ENCODE measurements at places on chromosomes 5 and 9.

GRCh38 chr9:79237861-79238260, 333.9 kb upstream of the TLE4 start:
- DNase-seq: no peak

- DNase-seq: no peak
Measured at GRCh38 chr5:2141254-2142000, 258.7 kb upstream of the IRX4 start.

GRCh38 chr5:43065387-43065947, 25.3 kb upstream of the ANXA2R start:
- peak; percentile 51 for DNase-seq

- no peak for DNase-seq
Measured at GRCh38 chr5:38789777-38790176, 56.0 kb upstream of the OSMR start.

- peak; percentile 41 for DNase-seq
Measured at GRCh38 chr5:154829589-154830218, 20.7 kb downstream of the FAXDC2 start.

DNA sequence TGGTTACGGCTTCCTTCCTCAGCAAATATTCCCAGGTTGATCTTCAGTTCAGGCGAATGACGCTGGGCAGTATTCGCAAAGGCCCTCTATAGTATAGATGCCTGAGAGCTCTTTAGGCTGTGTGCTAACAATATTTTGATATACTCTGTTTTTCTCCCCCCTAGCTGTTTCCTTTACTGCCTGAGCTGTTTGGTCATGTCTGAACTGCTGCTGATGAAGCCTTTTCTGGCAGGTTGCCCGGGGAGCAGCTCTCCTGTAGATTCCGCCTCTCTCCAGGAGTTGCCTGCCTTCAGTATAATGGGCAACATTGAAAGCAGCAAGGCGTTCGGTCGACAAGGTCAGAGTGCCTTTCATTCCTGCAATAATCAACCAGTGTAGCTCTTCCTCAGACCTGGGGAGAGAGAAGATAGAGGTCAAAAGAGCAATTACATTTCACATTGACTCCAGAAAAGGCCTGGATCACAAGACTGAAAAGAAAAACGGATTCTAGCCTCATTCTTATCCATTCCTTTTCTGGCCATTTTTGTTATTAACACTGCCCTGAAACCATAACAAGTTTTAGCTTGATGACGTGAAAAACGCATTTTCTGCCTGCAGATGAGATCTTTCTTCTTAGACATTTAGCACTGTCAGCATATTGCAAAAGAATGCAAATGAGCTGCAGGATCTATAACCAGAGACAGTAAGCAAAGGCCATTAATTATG, 60.1 kb upstream of the ZNF608 start:
- no peak for DNase-seq

All from CD4-positive, alpha-beta T cell treated with Interleukin-12 subunit alpha and Interleukin-12 subunit beta, for 1 hour (primary cell).